ENCODE measurements at places on chromosomes 13 and 19. TPM values are rescaled to one million over a fixed set of nuclear protein-coding genes. Genes with fewer than 3 reads are reported as not detected.

KIR3DL1 gene
- total RNA-seq, result not detected

TSEN34 gene
- 141 TPM for total RNA-seq

- DNase-seq, result no peak
These were observed 14.5 kb downstream of the NKPD1 start for GRCh38 chr19:45146251-45146650.

CBLC gene
- total RNA-seq, result not detected

DNA sequence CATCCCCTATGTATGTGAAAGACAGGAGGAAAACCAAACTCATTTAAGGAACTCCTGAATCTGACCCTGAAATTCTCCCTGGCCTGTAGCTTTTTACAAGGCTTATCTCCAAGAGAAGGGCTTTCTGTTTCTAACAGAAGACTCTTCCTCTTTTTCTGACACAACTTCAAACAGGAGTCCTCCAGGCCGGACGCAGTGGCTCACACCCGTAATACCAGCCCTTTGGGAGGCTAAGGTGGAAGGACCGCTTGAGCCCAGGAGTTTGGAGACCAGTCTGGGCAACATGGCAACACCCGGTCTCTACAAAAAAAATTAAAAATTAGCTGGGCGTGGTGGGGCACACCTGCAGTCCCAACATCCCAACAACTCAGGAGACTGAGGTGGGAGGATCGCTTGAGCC, 41.9 kb downstream of the CARS2 start:
- DNase-seq, result no peak

GRCh38 chr13:58964048-58964447, 1199.7 kb downstream of the DIAPH3 start:
- no peak for DNase-seq

GRCh38 chr13:82661126-82661525, 1221.1 kb downstream of the SLITRK1 start:
- DNase-seq, result no peak

DNA sequence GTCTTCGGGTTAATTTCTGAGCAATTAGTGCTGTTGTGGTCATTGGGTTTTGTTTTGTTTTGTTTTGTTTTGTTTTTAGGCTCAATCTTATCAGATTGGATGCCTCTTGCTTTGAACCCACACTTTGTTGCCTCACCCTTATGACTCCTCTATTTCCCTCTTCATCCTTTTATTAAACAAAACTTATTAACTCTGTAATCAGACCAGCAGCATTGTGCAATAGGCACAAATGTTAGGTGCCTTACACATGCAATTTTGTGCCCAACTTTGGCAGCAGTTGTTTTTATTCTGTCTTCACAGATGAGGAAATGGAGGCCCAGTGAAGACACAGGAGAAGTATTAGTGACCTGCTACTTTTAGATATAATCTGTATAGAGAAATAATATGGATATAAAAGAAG, 377.7 kb downstream of the KCNRG start:
- DNase-seq, result no peak

TEX101 gene
- total RNA-seq, result not detected

TMEM238 gene
- 3.3 TPM for total RNA-seq
